ENCODE measurements at places on chromosomes 4 and X.

DNA sequence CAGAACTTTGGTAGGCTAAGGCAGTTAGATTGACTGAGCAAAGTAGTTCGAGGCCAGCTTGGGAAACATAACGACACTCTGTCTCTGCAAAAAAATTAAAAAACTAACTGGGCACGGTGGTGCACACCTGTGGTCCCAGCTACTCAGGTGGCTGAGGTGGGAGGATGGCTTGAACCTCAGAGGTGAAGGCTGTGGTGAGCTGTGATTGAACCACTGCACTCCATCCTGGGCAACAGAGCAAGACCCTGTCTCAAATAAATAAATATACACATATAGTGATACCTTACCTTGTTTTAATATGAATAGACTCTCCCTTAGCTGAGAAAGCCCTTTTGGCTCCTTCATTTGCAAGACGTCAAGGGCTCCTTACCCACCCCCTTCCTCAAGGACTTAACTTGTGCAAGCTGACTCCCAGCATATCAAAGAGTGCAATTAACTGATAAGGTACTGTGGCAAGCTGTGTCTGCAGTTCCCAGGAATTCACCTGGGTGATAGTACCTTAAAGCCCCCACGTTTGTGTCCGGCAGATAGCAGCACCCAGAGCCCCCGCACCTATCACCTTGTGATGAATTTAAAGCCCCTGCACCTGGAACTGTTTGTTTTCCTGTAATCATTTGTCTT lies 655.6 kb upstream of the GALNTL6 start:
- no peak for DNase-seq

GRCh38 chr4:10333942-10334341 lies 123.3 kb downstream of the ZNF518B start:
- DNase-seq: no peak

- DNase-seq: no peak
Observed at GRCh38 chr4:161287678-161288352, 876.0 kb downstream of the FSTL5 start.

GRCh38 chr4:177367336-177367735 lies 57.7 kb downstream of the NEIL3 start:
- DNase-seq: no peak

GRCh38 chr4:32172761-32173160 lies 1452.6 kb downstream of the PCDH7 start:
- no peak for DNase-seq

- DNase-seq: no peak
Observed at GRCh38 chrX:1658071-1658491, 43.2 kb downstream of the ASMT start.

GRCh38 chr4:124279741-124280140 lies 432.8 kb downstream of the ANKRD50 start:
- DNase-seq: no peak

DNA sequence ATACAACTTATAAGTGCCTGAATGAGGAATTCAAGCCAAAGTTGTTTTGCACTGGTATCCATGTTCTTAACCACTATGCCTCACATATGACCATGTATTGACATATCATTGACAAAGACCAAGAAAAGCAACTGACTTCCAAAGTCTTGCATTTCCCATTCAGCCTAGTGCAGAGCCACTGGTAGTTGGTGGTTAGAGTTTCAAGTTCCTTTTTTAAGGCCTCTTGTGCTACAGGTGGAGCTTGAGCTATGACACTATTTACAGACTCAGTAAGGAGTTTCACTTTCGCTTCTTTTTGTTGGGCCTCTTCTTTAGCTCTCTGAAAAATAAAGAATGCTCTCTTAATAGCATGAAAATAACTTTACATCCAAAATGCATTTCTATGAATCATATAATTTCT lies 763.0 kb downstream of the DMD start:
- DNase-seq: no peak

- no peak for DNase-seq
Observed at GRCh38 chr4:66585767-66586166, 915.5 kb upstream of the EPHA5 start.

All from pancreas (tissue), 10 donors.